ENCODE measurements at places on chromosomes 2 and 18.

- DNase-seq: no peak
Measured at GRCh38 chr18:10029711-10030110, 115.9 kb downstream of the VAPA start.

DNA sequence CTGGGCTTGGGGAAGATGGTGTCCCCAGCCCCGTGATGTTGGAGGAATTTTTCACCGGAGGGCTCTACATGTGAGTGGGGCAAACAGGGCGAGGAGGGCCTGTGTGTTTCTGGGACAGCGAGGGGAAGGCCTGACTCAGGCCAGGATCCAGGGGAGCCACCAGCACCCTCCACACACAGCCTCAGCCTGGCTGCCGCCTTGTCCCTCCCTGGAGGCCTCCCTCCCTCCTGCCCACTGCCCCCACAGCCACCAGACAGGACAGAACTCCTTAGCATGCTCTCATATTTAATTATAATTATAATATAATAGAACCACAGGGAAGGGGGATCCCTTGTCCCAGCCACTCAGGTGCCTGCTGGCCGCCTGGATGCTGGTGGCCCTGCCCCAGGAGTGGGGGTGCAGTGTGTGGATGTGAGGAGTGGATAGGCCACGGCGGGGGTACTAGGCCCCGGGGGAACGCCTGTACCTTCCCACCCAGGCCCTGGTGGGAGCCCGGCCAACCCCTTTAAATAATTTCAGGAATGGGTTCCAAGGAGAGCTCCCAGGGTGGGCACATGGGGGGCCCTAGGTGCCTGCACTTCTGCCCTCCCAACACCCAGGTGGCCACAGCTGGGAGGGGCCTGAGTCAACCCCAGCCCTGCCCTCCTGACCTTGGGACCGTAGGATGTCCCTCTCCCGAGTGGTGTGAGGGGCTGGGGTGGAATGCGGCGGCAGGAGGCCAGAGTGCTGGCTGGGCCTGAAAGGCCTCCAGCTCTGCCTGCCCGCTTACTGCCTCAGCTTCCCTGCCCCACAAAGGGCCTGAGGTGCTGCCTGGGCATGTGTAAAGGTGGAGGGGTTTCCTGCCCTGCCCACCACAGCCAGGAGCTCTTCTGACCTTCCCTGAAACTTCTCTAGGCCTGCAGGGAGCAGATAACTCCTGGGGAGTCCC is 8.8 kb downstream of the PDCD1 start:
- DNase-seq: no peak

- DNase-seq: no peak
Measured at GRCh38 chr2:7027411-7027810, 110.2 kb downstream of the RNF144A start.

GRCh38 chr18:48290162-48290926 is 118.8 kb downstream of the ZBTB7C start:
- DNase-seq: no peak

- no peak for DNase-seq
Measured at GRCh38 chr2:148660999-148661398, 16.4 kb downstream of the EPC2 start.

DNA sequence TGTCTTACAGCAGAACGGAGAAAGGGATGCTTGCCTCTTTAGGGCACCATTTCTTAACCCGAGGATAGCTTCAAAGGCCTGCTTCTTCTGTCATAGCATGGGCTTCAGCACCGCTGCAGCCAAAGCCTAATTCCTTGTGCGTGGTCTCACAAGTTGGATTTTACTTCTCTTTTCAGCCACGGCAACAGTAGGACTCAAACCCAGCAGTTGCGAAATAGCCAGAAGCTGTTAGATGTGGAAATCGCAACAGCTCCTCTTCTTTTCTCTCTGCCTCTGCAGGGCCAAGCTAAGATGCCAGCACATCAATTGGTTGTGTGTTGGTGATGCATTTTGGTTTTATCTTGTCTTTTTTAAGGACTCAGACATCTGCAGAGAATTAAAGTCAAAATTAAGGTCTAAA is 3.1 kb downstream of the NRXN1 start:
- no peak for DNase-seq

GRCh38 chr2:71802556-71802955 is 345.1 kb downstream of the CYP26B1 start:
- no peak for DNase-seq

GRCh38 chr18:38792731-38793130 is 1227.1 kb upstream of the CELF4 start:
- DNase-seq: no peak

DNA sequence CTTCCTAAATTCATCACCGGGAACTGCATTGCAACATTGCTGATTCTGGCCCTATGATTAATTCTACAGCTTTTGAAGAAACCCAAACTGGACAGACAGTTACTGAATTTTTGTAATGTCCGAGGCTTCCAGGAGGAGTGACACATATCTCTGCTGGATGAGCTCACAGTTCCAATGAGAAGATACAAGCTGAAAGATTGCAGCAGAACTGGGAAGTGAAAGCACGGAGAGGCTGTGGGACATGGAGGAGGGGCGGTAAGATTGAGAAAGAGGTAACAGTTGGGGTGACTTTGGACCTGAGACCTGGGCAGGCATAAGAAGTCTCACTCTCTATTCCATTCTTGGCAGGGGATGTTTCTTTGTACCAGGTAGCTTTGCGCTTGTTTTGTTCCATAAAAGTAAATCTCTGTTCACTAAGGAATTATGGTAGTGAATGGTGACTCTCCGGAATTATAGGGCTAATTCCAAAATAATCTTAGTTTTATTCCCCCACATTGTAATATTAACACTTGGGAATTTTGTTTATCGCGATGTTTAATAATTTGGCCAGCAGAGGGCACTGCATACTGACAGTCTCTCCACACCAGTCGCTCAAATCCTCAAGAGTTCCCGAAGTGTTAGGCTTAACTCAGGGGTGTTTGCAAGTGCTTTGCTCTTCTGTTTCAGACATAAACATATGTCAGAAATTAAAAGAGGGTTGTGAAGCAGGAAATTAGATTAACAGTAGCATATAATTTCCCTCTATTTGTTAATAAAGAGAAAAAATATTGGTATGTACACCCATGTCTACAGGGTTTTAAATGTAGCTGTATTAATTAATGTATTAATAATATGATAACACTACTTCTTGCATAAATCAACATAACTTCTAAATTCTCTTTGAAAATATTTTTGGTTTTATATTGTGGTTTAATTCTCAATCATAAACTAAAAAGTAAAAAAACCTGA is 201.4 kb downstream of the SOCS6 start:
- DNase-seq: peak; percentile 51

- DNase-seq: no peak
Measured at GRCh38 chr2:139386401-139386800, 606.2 kb upstream of the NXPH2 start.

DNA sequence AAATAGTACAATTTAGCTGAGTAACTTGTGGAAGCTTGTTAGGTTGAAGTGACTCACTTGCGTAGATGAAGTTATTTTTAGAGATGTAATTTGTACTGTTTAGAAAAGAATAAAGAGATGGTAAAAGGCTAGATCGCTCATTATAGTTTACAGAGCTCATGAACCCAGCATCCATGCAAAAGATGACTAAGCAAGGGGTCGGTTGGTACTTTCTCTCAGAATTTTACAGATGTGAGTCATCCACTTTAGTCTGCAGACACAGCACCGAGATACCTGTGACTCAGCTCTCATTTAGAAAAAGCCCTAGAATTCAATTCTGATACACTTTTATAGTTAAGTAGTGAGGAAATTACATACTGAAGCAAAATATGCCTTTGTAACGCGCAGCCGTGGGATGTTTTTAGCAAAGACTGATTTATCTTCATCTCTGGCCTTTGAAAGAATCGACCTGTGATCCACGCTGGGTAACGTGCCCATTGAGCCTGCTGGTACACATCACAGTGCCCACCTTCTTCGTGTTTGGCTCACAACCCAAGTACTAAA is 116.5 kb upstream of the FOSL2 start:
- no peak for DNase-seq

DNA sequence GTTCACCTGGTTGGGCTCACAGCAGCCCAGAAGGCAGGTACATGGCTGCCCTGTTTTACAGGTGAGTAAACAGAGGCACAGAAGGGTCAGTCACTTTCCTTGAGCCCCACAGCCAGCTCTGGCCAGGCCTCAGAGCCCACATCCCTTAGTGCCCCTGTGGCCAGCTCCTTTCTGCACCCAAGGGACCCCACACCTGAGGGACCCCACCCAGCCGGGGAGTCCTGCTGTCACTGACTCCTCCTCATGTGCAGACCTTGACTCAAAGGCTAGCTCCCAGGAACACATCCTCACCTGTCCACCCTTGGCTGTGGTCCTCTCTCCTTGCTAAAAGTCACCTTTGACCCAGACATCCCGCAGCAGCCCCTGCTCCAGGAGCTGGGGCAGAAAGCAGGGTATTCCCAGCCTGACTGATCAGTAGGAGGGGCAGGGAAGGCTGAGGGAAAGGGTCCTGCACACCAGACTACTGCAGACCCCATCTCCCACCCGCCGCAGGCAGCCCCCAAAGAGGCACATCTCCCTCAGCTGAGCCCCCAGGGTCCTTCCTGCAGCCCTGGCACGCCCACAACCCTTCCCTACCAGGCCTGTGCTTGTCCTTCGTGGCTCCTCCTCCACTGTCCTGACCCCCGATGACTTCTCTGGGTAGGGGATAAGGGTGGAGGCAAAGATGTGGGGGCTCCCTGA is 9.8 kb upstream of the ARHGEF4 start:
- peak; percentile 27 for DNase-seq

DNA sequence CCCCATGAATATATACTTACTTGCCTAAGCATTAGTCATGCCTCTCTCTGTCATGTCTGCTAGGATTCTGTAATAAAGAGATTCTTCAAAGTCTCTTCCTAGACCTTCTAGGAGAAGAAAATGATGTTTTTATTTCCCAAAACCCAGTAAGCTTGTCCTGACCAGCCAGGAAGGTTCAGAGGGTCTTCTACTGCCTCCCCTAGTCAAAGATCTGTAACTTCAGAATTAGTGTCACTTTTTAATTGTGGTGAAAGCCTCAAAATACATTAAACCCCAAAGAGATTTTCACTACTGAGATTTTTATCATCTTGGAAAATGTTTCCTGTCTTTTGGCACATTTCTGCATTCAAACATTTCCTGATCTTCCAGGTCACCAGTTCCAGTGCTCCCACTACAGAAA is 232.9 kb upstream of the STK17B start:
- no peak for DNase-seq

DNA sequence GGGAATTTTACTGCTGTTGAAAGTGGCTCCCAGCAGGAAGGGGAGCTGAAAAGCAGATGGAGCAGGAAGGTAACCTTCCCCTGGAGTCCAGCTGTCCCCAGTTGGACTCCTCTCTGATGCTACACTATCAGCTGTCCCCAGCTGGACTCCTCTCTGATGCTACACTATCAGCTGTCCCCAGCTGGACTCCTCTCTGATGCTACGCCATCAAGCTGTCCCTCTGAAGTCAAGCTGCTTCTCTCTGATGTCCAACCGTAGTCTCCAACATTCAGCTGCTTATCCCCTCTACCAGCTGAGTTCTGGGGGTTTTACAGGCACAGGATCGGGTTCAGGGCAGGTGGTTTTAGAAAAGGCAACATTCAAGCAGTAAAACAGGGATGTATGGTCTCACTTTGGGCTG is 19.8 kb upstream of the SUCLG1 start:
- no peak for DNase-seq

DNA sequence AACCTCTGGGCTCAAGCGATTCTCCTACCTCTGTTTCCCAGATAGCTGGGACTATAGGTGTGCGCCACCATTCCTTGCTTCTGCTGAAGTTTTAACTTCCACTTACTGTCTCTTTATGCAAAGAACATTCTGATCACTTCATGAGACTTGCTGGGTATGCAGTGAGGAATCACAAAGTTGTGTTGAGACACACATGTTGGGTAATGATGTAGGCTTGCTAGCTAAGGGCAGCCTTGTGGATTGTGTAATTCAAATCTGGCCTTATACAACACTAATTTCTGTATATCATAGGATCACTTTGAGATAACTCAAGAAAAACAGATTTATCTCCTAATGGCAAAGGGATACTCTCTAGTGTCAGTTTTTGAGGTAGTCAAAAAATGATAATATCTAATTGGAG is 24.2 kb downstream of the XRCC5 start:
- DNase-seq: no peak

DNA sequence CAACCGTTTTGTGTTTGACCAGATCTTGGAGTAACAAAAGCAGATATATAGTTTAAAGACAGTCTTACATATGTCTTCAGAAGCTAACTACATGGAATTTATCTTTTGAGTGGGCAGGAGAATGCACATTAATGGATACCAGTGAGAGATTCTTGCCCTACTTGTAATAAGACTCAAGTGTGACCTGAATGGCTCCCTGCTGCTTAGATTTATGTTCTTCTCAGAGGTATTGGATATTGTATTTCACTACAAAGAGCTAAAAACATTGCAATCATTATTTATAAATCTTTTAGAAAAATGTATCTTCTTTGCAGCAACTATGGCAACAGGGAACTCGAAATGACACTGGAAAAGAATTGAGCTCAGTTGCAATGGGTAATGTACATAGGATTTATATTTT is 227.7 kb downstream of the LRRTM4 start:
- no peak for DNase-seq

GRCh38 chr2:207394812-207395534 is 134.8 kb upstream of the CREB1 start:
- DNase-seq: no peak

DNA sequence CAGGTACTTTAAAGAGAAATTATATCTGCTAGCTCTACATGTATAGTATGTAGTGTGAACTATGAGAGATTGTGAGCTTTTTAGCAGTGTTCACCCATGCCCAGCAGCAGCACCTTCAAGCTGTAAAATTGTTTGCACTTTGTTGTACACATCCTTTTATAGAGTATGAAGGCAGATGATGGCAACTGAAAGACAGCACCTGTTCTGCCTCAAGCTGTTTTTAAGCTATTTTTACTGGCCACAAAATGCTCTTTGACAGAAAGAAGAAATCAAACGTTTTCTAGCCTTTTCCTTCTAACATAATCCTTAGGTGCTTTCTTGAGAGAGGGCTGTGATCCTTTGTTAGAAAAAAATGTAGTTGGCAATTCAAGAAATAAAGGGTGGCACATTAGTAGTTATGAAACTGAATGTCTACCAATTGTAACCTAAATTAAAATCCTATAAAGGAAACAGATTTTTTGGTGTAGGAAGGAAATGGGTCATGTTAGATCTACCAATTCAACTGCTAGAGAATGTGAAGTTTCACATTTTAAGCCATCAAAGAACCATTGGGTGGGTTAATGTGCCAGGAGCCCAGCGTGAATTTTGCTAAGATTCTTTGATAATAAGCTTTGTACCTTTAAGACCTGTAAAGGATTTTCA is 59.5 kb downstream of the R3HDM1 start:
- no peak for DNase-seq
